ENCODE measurements at places on chromosomes 12 and 14.
A peak's percentile ranks its signal among the peaks of the same experiment; 100 is the strongest.

DNA sequence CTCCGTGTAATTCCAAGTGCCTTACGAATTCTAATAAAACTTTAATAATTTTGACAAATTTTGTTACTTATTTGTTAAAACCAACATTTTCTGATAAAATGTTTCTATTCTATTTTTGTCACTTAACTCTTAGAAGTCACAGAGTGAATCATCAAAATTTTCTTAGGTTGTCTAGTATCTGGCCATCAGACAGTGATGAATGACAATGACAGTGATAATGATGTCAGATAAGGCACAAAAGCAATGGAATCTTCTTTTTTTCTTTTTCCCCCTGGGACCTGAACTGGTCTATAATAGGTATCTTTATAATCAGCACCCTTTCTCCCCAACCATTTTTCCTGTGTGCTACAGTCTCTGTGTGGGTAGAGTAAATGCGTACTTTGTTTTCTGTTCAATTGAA is 407.3 kb downstream of the SOX5 start:
- no peak for DNase-seq

- no peak for DNase-seq
Observed at GRCh38 chr12:32477714-32478113, 78.4 kb downstream of the FGD4 start.

GRCh38 chr12:75602106-75602505 is 90.7 kb upstream of the KRR1 start:
- no peak for DNase-seq

GRCh38 chr12:114411071-114411837 is 5.3 kb upstream of the TBX5 start:
- DNase-seq: no peak

GRCh38 chr12:69003991-69004390 is 71.0 kb upstream of the CPM start:
- no peak for DNase-seq

DNA sequence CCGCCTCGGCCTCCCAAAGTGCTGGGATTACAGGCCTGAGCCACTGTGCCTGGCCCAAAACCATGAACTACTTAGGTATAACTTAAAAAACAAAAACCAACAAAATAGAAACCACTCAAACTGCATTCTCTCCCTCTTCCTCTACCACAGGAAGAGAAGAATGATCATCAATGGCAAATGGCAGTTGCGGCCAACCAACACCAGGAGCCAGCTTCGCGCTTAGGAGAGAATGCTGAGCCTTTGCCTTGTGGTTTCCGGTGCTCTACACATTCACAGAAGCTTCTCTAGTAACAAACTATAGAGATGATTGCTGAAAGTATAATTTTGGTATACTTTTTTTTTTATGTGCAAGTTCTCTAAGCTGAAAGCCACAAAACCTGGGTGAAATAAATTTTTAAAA is 17.1 kb downstream of the CATSPERB start:
- DNase-seq: peak; percentile 62

GRCh38 chr14:68908803-68909202 is 70.3 kb downstream of the ACTN1 start:
- DNase-seq: no peak

DNA sequence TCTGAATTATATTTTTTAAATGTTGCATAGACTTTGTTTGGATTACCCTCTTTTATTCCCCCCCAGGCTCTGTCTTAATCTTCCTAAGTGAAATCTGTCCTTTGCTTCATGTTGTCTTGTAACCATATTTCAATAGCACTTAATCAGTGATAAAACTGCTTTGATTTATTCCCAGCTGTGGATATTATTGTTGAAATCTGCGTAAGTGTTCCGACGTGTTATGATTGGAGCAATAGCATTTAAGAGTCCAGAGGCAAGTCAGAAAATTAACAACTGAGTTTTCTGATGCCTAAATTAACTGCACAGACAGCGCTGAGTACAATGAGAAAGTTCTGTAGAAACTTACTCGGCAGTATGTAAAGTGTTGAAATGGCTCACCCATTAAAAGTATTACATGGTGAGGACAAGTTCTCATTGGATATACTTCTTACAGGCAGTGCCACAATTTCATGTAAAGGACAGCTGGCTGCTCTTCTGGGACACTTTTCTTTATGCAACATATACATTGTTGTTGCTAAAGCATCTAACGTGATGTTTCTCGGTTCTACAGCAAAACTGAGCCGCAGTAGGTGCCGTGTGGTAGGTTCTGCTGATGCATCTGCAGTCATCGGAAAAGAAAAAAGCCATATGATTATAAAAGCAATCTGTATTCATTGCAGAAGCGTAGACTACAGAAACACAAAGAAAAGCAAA is 501.0 kb downstream of the EGLN3 start:
- no peak for DNase-seq

- no peak for DNase-seq
Observed at GRCh38 chr12:26198742-26199141, 3.4 kb downstream of the SSPN start.

DNA sequence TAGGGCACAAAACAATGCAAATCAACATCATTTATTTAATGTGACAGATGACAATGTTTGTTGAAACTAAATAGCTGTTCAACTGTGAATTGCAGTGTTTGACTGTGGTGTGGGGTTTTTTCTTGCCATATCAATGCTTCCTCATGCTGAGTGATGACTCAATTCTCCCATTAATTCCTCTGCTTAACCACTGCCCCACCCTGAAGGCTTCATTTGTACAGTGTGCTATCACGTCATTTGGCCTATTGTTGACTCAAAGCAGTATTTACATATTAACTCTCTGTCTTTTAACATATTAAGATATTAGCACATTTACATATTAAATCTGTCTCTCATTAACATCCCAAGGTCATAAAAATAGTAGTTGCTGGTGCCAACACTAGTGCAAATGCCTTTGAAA is 164.8 kb upstream of the NRXN3 start:
- DNase-seq: no peak

- no peak for DNase-seq
Observed at GRCh38 chr12:129193263-129193871, 340.1 kb downstream of the GLT1D1 start.

GRCh38 chr14:67170660-67171059 is 18.6 kb upstream of the GARIN2 start:
- DNase-seq: no peak

- peak; percentile 46 for DNase-seq
Observed at GRCh38 chr14:101196795-101197590, 293.5 kb upstream of the RTL1 start.

DNA sequence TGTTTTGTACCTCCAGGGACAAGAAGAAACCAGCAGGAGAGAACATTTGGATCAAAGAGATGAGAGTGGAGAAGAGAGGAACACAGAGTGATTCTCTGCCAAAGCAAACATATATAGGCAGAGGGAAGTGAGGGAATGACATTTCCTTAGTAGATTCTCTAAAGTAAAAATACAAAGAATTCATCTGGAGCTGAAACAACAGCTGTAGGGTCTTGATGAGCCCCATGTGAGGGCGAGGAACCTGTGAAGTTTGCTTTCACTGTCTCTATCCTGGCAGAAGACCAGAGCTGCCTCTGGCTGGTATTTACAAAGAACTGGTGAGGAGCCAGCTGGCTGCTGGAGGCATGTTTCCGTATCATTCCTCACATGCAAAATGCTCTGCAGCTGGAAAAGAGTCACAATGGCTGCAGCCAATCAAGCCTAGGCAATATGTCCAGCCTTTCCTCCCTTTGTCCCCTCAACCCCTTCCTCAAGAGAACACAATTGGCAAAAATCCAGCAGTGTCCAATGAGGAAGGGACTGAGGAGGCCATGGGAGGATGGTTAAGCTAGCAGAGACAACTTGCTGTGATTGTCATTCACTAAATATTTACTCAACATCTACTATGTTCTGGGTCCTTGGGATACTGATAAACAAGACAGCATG is 122.5 kb downstream of the PHLDA1 start:
- no peak for DNase-seq

DNA sequence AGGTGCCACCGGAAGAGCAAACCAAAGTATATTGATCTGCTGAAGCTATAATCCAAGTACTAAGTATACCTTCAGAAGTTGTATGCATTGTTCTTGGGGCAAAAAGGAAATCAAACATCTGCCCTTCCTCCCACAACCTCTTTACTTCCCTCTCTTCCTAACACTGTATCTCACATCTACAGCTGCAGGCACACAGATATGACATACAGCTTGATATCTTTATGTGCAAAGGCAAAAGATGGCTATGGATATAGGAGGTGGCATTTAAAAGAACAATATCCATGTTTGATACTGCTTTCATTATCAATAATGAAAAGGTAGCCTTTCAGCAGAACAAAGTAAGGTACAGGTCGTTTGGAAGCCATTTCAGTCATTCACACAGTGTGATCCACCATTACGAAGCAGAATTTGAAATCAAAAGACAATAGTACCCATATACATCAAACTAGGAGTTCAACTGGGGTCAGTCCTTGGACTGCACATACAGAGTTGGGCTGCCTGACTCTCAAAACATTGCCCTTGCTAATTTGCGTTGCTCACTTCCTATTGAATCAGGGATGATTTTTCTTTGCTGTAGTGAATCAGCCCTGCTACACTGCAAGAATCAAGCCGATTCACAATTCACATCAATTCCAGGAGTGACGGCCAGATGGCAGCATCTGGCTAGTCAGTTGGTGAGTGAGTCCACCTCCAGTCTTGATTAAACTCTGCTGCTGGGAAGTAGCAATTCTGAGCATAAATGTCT is 8.9 kb downstream of the ANG start:
- peak; percentile 83 for DNase-seq

- DNase-seq: no peak
Observed at GRCh38 chr14:67763158-67763822, 53.1 kb downstream of the ZFYVE26 start.

DNA sequence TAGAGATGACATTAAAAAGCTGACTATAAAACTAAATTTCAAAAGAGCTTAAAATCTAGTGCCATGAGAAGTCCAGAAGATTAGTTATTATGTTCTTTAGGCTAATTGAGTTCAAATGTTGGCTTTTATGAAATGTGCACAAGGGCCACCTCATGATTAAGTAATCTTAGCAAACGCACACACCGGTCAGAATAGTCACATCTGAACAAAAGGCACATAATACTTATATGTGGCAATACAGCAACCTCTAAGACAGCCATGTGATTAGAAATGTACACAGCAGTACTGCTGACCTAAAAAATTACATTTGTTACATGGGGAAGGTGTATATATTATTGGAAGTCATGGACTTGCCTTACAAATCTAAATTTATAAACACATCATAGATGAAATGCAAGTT is 344.7 kb upstream of the GARIN6 start:
- no peak for DNase-seq

GRCh38 chr14:68687746-68688145 is 105.1 kb downstream of the ZFP36L1 start:
- DNase-seq: no peak

DNA sequence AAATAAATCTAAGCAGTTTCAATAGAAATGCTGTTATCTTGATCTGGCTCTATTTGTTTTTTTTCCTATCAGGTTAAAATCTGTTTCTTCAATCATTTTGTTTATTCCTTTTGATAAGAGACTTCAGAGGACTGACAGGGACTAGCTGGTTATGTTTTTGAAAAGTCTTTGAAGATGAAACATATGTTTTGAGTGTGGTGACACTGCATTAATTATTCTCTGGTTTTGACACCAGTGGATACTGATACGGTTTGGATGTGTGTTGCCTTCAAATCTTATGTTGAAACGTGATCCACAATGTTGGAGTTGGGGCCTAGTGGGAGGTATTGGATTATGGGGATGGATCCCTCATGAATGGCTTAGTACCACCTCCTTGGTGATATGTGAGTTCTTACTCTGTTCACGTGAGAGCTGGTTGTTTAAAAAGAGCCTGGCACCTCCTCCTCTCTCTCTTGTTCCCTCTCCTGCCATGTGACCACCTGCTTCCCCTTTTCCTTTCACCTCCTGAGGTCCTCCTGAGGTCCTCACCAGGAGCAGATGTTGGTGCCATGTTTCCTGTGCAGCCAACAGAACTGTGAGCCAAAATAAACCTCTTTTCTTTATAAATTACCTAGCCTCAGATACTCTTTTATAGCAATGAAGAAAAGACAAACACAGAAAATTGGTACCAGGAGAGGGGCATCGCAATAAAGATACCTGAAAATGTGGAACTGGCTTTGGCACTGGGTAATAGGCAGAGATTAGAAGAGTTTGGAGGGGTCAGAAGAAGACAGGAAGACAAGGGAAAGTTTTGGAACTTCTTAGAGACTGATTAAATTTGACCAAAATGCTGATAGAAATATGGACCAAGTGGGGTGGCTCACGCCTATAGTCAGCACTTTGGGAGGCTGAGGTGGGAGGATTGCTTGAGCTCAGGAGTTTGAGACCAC is 23.0 kb downstream of the RASSF3 start:
- DNase-seq: no peak

DNA sequence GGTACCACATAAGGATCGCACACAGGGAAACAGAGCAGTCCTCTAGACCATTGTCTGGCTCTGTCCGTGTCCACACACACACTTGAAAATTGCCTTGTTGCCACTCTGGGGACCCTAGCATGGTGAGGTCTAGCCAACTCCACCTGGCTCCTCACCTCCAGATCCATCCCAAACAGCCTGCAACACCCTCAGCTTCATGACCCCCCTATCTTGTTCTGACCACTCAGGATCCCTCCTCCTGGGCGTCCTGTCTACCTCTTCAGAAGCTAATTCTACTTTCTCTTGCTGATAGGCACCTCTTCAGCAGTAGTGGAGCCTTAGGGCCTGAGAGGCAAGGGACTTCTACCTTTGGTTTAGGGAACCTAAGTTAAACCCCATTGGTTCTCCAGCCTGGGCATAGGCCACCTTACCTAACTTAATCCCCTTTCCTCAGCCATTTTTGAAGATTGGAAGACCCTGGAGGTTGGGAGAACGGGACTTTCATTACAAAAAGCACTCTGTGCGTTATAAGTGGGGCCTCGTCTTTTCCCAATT is 697 bp upstream of the HOXC5 start:
- DNase-seq: no peak

DNA sequence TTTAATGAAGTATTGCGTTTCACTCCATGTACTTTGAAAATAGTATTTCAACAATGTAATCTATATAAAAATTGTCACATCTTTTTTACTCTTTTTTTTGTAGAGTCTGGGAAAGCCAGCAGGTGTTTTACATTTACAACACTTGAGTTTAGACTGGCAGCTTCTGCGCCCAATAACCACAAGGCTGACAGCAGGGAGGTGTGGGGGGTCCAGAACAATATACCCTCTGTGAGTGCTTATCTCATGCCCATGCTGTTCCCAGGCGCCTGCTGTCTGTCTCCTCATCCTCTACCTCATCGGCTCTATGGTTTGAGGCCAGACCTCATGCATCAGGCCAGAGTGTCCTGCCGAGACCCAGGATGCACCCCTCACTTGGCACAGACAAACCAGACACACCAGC is 24.9 kb downstream of the FBRSL1 start:
- DNase-seq: no peak

GRCh38 chr14:63204407-63205043 is at the start of gene RHOJ:
Gene RHOJ, plus strand, starts transcription at chr14:63204443. Its CDS starts 427 bp downstream, at chr14:63204870.
- no peak for DNase-seq
